ENCODE measurements at places on chromosomes 12 and 14.

DNA sequence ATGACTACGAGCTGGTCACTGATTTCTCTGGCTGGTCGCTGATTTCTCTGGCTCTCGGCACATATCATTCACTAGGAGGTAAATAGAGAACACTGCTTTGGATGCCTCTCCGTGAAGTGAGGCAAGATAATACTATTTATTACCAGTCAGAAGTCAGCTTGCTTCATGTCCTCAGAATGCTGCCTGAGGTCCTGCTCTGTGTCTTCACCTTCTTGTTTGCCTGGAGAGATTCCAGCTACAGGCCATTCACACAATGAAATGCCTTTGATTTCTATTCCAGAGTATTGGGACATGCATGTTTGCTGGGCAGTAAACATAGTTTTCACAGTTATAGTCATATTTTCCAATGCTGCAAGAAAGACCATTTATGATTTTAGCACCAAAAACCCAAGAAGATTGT, 106.7 kb downstream of the AEBP2 start:
- DNase-seq: no peak

DNA sequence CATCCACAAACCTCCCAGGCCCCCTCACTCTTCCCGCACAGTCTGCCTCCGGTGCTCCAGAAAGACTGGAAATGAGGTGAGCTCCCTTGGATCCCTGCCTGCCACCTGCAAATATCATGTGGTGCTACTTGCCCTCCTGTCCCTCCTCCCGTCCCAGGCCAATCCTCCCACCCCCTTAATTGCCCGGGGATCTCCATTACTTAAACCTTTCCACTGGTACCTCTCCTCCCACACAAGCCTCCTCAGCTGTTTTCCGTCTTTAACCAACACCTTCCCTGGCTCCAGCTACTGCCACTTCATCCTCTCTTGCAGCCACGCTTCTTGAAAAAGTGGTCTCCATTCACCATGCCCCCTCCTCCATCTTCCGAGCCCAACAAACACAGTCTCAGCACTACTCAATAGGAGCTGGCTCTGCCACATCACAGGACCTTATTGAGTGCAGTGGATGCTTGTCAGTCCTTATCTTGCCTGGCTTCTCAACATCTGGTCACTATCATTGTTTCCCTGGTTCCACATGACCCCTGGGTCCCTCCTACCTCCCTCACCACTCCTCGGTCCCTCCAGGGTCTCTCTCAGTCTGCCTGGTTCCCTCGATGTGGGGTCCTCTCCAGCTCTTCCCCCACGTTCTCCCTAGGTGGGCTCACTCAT, 11.5 kb downstream of the FAIM2 start:
- no peak for DNase-seq

DNA sequence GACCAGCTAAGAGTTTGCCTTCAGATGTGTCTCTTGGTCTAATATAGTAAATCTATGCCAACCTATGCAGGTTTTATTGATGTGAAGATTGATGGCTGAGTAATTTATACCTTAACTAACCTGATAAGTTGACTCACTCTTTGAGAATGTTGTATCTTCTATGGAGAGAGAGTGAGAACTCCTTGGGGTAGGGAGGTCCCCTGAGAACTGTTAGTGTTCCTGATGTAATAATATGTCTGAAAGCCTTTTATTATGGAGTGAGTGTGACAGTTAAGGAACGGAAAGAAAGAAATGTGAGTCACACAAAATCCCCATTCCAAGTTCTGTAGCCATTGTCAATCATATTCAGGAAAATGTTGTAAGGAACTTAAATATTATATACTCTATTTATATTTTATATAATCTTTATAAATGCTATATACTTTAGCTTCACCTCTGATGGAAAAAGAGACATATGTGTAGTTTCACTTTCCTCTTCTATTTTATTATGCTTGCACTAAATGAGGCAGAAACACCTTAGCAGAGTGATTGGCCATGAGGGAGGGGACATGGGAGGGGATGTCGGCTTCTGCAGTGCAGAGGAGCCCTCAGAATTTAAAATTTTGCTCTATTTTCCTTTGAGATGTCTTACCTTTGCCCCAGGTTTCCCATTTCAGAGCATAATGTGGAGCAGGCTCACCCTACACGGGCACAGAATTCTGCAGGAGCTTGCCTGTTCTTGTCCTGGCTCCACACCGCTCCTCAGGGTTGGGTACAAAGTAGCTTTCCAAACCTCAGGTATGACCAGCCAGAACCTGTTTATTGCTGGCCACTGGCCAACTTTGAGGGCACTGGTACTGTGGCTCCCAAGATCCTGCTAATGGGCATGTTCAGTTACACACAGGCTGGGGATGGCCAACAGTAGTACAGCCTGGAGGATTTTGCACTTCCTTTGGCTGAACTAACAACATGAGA, 57.7 kb downstream of the ARF6 start:
- DNase-seq: no peak

DNA sequence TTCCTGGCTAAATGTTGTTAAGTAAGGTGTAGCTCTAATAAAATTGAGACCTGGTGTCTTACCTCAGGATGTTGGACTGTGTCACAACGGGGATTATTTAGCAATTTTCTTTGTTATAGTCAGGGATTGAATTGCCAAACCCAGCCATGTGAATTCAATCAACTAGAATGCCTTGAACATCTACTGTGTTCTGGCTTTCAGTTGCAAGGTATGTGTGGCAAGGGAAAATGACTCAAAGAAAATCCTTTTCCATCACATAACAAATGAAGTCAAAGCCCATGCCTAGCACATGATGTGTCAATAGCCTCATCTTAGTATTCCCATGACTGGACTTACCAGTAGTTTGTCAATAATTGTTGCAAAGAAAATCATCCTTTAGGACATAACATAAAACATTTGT, 519.8 kb upstream of the FLRT2 start:
- no peak for DNase-seq

- no peak for DNase-seq
These were observed 101.2 kb upstream of the NCOR2 start for GRCh38 chr12:124668602-124669001.

DNA sequence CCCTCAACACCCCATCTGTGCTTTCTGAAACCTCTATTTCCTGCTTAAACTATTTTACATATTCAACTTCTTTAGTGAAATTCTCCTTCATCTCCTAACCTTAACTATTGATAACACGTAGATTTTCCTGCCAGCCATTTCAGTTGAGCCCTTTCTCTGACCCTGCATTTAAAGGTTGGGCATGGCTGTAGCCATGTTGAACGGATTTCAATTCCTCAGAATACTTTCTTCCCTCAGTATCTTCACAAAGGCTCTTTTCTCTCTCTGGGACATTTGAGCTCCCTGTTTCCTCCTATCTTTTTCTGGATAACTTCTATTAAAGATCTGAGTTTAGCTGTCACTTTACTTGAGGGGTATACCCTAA, 1.2 kb downstream of the PPHLN1 start:
- DNase-seq: no peak

- no peak for DNase-seq
These were observed 544 bp upstream of the TDP1 start for GRCh38 chr14:89955022-89955744.

GRCh38 chr12:6951551-6952120, 480 bp downstream of the PTPN6 start:
- no peak for DNase-seq

GRCh38 chr12:58870595-58870994, 49.7 kb downstream of the LRIG3 start:
- DNase-seq: no peak

DNA sequence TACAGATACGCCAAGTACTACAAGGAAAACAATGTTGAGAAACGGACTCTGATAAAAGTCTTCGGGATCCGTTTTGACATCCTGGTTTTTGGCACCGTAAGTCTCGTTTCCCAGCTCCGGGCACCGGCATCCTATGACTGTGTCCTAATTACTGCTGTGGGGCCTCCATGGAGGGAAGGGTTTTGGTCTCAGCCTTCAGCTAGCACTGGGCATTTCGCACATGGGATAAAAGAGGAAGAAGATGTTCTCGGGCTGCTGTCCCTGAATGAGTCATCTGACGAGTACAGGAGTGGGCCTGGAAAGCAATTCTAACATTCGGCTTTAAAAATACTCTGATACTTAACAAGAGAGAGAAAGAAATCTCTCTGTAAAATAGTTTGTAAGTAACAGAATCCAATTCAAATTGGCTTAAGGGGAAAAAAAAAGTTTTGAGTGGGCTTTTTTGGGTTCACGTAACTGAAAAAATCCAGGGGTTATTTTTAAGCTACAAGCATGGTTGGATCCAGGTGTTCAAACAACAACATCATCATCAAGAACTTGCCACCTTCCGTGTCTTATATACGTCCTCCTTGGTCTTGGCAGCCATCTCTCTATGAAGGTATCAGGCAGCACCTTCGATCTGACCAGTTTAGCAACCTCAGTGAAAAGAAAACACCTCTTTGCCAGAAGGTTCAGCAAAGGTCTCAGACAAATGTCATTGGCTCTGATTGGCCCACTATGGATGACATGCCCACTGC, 34.4 kb upstream of the P2RX4 start:
- DNase-seq: no peak

GRCh38 chr14:49897965-49898364, 5.1 kb downstream of the ARF6 start:
- no peak for DNase-seq

DNA sequence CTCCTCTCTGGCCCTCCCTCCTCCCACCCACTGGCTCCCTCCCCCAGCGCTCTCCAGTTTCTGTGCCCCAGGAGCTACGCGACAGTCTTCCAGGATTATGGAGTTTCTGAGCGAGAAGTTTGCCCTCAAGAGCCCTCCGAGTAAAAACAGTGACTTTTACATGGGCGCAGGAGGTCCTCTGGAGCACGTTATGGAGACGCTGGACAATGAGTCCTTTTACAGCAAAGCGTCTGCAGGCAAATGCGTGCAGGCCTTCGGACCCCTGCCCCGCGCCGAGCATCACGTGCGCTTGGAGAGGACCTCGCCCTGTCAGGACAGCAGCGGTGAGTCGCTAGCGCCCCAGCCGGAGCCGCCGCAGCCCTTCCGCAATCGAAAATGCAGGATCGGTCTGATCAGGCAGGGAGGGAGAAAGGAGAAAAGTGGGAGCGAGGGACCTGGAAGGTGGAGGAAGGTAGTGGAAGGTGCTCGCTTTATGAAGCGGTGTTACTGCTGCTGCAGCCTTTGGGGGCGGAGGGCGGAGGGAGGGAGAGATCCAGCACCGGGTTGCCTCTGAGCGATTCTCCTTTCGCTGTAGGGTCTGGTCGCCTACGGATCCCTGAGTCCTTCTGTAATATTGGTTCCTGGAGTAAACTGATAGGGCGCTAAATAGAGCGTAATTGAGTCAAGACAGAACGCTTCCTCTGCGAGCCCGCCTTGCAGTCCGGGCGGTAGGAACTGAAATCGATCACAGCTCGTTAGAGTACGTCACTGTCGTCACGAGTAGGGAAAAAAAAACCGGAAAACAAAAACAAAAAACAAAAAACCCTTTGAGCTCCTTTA, at the start of gene ALX1:
ALX1 (plus strand) TSS at position 56 of the 819 bp plus-strand sequence; CDS start at position 98, 42 bp downstream.
- no peak for DNase-seq

GRCh38 chr12:45582986-45583659, 146.4 kb upstream of the ARID2 start:
- no peak for DNase-seq

DNA sequence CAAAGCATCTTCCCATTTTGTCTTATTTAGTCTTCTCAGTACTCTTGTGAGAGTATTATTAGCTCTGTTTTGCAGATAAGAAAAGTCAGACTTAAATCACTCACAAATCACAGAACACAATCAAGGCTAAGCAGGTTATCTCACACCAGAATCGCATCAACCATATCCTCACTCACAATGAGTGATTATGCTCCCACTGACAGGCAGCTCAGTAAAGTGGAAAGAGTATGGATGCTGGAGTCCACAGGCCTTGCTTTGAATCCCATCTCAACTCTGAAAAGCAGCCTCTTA, 43.1 kb downstream of the TTC7B start:
- DNase-seq: no peak

- DNase-seq: no peak
These were observed 45.1 kb downstream of the SAV1 start for GRCh38 chr14:50622978-50623377.

DNA sequence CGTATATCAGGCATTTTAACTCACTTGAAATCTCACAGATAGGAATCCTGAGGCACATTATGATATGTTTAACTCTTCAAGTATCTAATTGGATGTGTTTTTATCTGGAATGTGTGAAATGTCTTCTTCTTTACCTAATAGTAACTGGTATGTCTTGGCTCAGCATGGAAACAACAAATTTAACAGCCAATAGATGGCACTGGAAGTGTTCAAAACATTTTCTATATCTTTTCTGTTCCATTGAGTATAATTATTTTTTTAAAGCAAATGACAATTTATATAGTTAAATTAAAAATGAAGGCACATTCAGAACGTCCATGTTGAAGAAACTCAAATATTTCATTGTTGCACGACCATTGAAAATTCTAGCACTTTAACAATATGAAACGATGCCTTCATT, 164.6 kb upstream of the SLC16A7 start:
- no peak for DNase-seq
